Activated T-cell treated with anti-CD3 and anti-CD28 coated beads, Interleukin-2, amount 50 U/mL, for 24 hours (primary cell): ENCODE measurements at places on chromosomes 2 and 18.
A peak's percentile ranks its signal among the peaks of the same experiment; 100 is the strongest.

- H3K27ac ChIP-seq, result no peak overlapping the region
- DNase-seq, result no peak
- H3K4me3 ChIP-seq, result no peak overlapping the region
- H3K4me1 ChIP-seq, result no peaks in the 10 kb centered on the region
These were observed 199.7 kb downstream of the PTPRM start for GRCh38 chr18:7766817-7767216.

DNA sequence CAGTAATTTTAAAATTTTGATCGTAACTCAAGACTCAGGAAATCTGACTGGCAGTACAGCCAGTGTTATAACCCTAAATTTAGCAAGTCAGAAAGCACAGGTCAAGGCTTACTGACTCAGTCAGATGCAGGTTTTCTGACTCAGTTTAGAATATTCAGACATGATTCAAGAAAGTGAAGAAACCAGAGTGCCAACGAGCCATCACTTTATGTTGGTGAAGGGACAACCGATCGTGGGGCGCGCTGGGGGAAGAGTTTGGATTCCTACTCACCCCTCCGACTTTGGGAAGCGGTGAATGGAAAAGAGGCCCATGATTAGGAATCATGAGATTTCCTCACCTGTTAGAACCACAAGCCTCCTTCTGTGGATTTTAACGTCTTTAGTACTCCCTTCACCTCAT, 998 bp downstream of the RNF149 start:
- peak overlapping the region; percentile 99 for H3K27ac ChIP-seq
- H3K4me3 ChIP-seq, result peak overlapping the region; percentile 91
- H3K4me1 ChIP-seq, result peaks cover 83% of the 10 kb centered on the region
- H3K27me3 ChIP-seq, result no peaks in the 10 kb centered on the region

GRCh38 chr18:27049969-27050368, 135.1 kb downstream of the CHST9 start:
- no peak for DNase-seq
- no peaks in the 10 kb centered on the region for H3K4me1 ChIP-seq
- H3K27ac ChIP-seq, result no peak overlapping the region
- no peak overlapping the region for H3K4me3 ChIP-seq

DNA sequence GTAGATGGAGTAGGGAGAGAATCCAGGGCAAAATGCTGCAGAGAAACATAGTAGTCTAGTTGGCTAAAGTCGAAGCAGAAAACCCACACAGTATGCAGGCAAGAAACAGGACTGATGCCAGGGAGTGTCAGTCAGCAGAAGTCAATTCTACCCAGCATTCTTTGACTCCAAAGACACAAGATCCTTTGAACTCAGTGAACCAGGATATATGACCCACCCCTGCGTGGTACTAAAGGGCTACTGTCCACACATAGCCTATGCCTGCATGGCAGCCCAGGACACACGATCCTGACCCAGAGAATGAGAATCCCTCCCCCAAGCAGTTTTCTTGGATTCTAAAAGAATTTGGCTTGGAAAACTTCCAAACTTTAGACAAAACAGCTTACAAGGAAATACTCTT, 42.5 kb downstream of the ALK start:
- H3K4me1 ChIP-seq, result no peaks in the 10 kb centered on the region
- DNase-seq, result no peak
- H3K4me3 ChIP-seq, result no peak overlapping the region
- no peak overlapping the region for H3K27ac ChIP-seq

GRCh38 chr2:177692042-177692782, 299.6 kb downstream of the AGPS start:
- no peak overlapping the region for H3K27ac ChIP-seq
- peaks cover 8% of the 10 kb centered on the region for H3K27me3 ChIP-seq
- H3K4me3 ChIP-seq, result no peak overlapping the region
- DNase-seq, result no peak
- H3K4me1 ChIP-seq, result peaks cover 1% of the 10 kb centered on the region

GRCh38 chr2:234291765-234292204, 205.1 kb downstream of the ARL4C start:
- H3K27me3 ChIP-seq, result no peaks in the 10 kb centered on the region
- no peak for DNase-seq
- H3K36me3 ChIP-seq, result no peaks in the 10 kb centered on the region
- peak overlapping the region; percentile 97 for H3K27ac ChIP-seq

DNA sequence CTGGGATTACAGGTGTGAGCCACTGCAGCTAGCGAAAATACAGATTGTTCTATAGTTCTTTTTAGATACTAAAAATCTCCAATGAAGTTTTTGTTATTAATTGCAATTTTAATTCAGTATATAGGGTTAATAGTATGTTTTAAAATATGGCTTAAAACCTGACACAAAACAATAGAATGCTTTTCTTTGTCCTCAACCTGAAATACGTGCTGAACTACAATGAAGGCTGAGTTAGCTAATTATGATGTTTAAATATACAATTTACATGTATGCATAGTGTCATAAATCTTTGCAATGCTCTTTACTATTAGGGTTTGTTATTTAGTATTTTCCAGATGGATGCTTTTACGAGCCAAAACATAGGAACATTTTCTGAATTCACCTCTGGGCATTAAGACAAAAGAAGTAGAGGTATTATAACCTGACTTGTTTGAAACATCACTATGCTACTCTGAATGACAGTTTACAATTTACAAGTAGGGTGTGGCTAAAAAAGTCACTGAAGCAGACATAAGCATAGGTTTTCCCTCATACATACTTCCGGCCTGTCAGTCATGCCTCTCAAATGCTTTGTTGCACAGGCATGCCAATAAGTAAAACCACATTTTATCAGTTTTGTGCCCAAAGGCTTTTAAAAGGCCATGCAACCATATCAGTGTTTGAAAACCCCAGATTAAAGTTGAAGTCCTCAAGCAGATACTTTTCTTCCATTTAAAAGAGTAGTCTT, 168.3 kb downstream of the OTX1 start:
- no peaks in the 10 kb centered on the region for H3K27me3 ChIP-seq
- no peak overlapping the region for H3K27ac ChIP-seq
- H3K4me3 ChIP-seq, result no peak overlapping the region
- no peak for DNase-seq
- no peaks in the 10 kb centered on the region for H3K4me1 ChIP-seq

DNA sequence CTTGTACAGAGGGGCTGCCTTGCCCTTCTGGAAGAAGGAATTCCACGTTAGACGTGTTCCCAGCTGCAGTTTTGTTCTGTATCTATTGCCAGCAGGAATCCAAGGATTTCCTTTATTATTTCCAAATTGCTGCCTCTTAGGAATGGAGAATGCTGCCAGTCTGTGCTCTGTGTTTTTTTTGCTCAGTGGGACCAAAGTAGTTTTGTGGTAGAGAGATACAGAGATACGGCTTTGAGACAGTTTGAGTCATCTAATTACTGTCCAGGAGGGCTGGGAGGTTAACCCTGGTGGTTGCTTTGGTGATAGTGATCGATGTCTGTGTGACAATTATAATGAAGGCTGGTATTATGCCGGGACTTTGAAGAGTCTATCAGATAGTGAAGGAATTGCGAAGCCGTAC, 26.3 kb downstream of the ASAP2 start:
- no peak overlapping the region for H3K4me3 ChIP-seq
- no peak overlapping the region for H3K27ac ChIP-seq
- peaks cover 38% of the 10 kb centered on the region for H3K27me3 ChIP-seq
- no peak for DNase-seq

DNA sequence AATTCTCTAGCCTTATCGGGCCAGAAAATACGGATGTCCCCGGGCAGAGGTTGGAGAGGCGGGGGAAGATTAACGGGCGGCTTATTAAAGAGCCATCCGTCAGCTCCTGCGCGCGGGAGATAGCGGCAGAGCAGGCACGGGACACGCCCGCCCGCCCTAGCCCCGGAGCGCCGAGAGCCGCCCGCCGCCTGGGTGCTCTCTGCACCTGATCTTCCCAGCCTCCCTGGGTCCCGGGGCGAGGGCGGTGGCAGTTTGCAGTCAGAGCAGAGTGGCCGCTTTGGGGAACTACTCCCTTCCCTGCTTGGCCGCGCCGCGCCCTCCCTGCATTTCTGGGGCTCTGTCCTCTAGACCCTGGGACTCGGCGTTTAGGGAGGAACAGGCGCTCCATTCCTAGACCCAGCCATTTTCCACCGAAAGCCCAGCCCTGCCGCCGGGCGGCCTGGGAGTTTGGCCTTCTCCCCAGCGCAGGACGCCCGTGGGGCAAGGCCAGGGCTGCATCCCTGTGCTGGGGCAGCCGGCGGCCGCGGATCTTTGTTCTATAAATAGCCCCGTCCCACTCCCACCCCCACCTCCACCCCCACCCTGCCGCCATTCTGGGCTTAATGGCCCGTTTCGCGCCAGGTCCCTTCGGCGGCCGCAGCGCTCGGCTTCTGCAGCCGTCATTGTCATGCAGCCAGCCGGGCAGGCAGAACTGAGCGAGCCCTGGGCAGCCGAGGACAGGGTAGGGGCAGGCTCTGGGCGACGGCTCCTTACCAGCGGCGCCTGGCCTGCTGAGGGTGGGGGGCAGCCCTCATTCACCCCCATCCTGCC, 6.6 kb downstream of the GAD1 start:
- no peak overlapping the region for H3K27ac ChIP-seq
- H3K4me3 ChIP-seq, result peak overlapping the region; percentile 44
- DNase-seq, result peak; percentile 46
- peaks cover 37% of the 10 kb centered on the region for H3K4me1 ChIP-seq
- no peaks in the 10 kb centered on the region for H3K36me3 ChIP-seq

DNA sequence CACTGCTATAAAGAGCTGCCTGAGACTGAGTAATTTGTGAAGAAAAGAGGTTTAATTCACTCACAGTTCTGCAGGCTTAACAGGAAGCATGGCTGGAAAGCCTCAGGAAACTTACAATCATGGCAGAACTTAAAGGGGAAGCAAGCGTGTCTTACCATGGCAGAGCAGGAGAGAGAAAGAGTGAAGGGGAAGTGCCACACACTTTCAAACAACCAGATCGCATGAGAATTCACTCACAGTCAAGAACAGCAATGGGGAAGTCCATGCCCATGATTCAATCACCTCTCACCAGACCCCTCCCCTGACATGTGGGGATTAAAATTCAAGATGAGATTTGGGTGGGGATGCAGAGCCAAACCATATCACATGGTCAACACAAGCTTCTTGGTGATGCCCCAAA, 34.7 kb upstream of the CDK5R2 start:
- H3K4me3 ChIP-seq, result no peak overlapping the region
- H3K27me3 ChIP-seq, result peaks cover 63% of the 10 kb centered on the region
- H3K4me1 ChIP-seq, result no peaks in the 10 kb centered on the region
- DNase-seq, result no peak
- no peak overlapping the region for H3K27ac ChIP-seq

- H3K36me3 ChIP-seq, result no peaks in the 10 kb centered on the region
- no peak overlapping the region for H3K4me3 ChIP-seq
These were observed 36.4 kb downstream of the PTGR3 start for GRCh38 chr18:75172299-75173124.

- H3K27ac ChIP-seq, result no peak overlapping the region
- H3K36me3 ChIP-seq, result no peaks in the 10 kb centered on the region
- no peak overlapping the region for H3K4me3 ChIP-seq
- peaks cover 19% of the 10 kb centered on the region for H3K27me3 ChIP-seq
- H3K4me1 ChIP-seq, result peaks cover 3% of the 10 kb centered on the region
These were observed 63.1 kb upstream of the SPATS2L start for GRCh38 chr2:200243441-200243840.

- H3K4me1 ChIP-seq, result no peaks in the 10 kb centered on the region
- no peak overlapping the region for H3K27ac ChIP-seq
- H3K4me3 ChIP-seq, result no peak overlapping the region
- no peak for DNase-seq
- peaks cover 10% of the 10 kb centered on the region for H3K27me3 ChIP-seq
These were observed 24.3 kb upstream of the TNFAIP6 start for GRCh38 chr2:151333083-151333482.

DNA sequence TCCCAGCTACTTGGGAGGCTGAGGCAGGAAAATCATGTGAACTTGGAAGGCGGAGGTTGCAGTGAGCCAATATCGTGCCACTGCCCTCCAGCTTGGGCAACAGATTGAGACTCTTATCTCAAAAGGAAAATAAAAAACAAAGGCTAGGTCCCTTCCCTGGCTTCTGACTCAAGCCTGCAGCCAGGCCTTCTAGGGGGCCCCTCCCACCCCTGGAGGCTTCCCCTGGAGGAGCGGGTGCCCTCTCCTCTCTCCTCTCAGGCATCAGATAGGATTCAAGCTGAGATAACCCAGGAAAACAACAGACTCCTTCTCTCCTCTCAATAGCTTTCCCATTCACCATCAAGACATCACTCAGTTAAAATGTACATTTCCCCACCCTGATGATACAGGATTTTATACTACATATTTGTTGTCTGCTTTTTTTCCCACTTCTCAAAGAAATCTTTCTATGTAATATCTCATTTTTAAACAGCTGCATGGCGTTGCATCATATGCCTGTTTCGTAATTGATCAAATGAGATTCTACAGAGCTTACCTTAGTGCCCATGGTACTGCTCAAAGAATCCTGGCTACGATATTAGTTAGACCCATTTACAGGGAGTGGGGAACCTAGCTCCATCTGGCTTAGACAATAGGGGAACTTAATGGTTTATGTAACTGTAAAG, 20.6 kb upstream of the C2orf72 start:
- DNase-seq, result no peak
- H3K4me1 ChIP-seq, result no peaks in the 10 kb centered on the region
- peaks cover 22% of the 10 kb centered on the region for H3K27me3 ChIP-seq

DNA sequence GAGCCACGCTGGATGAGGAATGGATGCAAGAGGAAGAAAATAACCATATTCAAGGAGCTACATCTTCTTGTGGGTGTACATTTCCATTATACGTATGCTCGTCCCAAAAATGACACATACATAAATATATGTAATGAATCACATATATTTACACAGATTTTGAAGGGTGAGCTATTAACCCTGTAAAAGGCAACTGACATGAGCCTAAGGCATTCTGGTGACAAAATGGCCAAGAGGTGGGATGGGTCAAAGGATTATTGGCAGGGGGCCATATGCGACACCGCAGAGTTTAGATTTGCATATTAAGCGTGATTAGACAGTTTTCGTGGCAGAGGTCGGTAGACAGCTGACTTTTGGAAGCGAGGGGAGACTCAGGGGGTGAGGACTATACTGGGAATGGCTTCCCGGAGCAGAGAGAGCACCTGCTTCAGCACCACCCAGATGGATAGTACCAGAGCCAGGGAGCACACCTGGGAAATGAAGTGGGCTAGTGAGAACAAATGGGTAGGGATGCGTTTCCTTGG, 431 bp upstream of the CNRIP1 start:
- peak overlapping the region; percentile 70 for H3K4me3 ChIP-seq
- peaks cover 79% of the 10 kb centered on the region for H3K27me3 ChIP-seq
- no peak for DNase-seq
- H3K27ac ChIP-seq, result no peak overlapping the region
- H3K36me3 ChIP-seq, result no peaks in the 10 kb centered on the region

DNA sequence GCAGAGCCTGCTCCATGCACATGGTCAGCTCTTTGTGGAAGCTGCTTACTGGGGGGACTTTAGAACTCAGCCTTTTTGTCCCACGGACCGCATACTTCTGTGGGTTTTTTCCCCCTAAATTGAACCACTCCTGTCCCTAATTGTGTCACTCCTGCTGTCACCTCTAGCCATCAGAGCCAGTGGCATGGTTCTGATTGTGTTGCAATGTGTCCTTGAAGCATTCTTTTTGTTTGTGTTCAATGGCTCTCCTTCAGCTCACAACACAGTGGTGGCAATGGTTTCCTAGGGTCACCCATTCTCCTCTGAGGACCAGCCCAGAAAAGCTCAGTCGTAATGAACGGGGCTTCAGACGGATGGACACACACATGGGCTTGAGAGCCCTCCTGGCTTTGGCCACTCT, 35.4 kb downstream of the CDCA7 start:
- no peak overlapping the region for H3K4me3 ChIP-seq
- DNase-seq, result no peak
- H3K27ac ChIP-seq, result no peak overlapping the region
- H3K4me1 ChIP-seq, result no peaks in the 10 kb centered on the region
